DMS79 (cell line): ENCODE measurements at places on chromosomes 12 and 14.

DNA sequence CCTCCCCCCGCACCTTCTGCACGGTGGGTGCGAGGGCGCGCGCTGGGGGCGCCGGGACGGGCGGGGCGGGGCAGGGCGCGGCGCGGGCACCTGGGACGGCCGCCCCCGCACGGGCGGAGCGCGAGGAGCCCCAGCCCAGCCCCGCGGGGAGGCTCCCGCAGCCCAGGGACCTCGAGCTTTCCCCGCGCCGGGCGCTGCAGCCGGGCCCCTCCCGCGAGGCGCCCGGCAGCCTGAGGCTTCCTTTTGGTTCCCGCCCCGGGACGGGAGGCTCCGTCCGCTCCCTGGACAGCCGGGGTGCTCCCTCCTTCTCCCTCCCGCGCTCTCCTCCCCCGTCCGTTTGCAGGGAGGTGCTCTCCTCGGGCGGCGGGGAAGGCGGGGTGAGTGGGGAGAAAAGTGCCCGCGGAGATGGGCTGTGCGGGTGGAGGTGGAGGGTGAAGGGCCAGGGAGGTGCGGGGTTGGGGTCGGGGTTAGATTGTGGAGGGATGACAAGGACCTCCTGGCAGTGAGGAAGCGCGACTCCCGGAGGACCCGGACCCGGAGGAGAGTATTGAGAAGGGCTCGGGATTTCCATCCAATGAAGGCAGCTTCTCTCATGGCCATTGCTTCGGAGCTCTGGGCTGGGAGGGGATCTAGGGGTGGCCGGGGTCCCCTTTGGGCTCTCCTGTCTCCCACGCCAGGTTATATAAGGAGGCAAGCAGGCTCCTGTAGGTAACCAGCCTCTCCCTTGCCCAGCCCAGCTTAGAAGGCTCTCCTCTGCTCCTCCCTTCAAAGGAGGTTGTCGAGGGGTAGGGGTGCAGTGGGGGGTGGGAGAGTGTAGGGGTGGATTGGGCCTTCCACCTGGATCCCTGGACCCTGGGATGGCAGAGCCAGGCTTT, 645 bp downstream of the JDP2 start:
- DNase-seq = peak; percentile 29

DNA sequence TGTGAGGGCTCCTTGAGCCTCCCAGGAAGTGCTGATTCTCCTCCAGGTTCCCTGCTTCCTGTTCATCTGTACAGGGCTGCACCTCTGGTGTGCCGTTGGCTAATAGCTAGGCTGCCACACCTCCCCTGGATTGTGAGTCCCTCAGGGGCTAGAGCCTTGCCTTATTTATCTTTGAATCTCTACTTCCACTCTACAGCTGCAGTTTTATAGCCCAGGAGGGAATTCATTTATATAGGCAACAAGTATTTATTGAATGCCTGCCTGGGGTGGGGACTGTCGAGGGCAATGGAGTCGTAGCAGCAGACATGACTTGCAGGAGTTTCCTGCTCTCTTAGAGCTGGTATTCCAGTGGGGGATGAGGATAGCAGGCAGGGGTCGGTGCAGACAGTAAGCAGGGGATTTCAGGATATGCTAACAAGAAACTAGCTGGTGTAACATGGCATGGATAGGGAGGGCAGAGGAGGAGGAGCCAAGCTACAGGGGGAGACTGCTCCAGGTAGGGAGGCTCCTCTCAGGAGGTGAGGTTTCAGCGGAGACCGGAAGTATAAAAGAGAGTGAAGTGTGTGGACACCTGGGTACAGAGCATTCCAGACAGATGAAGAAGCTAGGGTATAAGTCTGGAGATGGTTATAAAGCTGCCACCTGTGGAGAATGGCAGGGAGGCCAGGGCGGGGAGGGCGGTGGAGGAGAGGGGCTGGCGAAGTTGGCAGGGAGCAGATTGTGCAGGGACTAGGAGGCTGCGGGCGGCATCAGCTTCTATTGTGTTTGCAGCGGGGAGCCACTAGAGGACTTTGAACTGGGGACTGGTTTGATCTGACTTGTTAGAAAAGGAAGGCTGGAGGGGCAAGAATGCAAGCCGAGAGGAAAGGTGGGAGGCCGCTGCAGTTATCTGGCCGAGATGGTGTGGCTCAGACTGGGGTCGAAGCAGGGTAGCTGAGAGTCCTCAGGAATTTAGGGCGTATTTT, 17.2 kb downstream of the USP30 start:
- DNase-seq = no peak

DNA sequence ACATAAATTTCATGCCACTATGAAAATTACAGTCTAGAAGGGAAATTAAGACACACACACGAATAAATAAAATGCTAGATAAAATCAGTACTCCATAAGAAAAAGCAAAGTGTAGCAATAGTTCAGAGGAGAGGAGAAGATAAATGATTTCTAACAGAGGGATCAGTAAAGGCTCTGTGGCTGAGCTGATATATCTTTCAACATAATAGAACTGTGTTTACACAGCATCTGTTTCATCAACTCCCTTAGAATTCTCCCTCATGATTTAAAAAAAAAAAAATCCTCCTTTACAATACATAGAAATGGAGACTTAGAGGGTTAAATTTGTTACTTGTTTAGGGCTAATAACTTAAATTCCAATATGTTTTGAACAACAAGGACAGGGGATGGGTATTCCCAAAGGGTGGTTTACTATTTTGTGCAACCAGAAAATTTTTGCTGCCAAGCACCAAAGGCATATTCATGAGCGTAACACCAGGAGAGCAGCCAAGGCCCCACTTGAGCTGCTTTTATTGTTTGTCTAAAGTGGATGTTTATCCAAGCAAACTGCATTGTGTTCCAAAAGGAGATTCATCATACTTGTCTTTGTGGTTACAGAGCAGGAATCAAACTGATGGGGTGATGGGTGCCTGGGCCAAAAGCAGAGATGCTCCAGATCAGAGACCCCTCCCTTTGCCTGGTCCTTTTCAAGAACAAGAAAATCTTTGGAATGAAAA, 162.7 kb downstream of the BMP4 start:
- DNase-seq = peak; percentile 98

DNA sequence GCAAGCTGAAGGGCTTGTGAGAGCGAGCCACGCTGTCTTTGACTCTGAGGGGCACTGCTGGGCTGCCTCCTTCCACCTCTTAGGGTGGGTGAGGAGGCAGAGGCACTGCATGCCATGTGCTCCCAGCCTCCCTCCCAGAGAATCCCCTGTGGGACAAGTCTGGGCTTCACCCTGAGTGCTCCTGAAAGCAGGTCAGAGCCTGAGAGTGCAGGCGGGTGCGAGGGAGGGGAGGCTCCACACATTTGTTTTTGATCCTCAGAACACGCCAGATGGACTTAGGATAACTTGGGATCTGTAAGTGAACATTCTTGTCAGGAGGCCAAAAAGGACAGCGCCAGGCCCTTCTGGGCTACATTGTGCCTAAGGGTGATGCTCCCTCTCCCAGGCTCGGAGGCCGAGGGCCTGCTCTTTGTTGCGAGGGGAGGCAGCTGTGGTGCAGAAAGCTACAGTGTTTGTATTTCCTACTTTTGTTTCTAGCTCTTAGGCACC, 155.4 kb downstream of the TMX1 start:
- peak; percentile 95 for DNase-seq

DNA sequence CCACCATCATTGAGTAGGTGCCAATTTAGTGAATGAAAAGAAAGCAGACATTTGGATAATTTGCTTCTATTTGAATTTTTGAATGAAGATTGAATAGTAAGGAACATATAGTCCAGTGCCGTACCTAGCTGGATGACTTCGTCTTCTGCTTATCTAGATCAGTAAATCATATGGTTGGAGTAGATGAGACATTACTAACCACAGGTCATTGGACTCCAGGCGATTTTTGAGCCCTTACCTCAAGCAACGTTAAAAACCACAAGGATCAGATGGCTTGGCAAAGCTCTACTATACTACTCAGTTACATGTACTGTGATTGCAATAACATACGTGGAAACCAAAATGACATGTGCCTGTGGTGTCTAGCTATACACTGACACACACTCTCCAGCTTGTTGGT, 1.7 kb upstream of the SPATS2 start:
- DNase-seq = no peak

- no peak for DNase-seq
Observed at GRCh38 chr12:26556916-26557315, 276.1 kb downstream of the ITPR2 start.
